ENCODE measurements at places on chromosomes 7 and 10.

DNA sequence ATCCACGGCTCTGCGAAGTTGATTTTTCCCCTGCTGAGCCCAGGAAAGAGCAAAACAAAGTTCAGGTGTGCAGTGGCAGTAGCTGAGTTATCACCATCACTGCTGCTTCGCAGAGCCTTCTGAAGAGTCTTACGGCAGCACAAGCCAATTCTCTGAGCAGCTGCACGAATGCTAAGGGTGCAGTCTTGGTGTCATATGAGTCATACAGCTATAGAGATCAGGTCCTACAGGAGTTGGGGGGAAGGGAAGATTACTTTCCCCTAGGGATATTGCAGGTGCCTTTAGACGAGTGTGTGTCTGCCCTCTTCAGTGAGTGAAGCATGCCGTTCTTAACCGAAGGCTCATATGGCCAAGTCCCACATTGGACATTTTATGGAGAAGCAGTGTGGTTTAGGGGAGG, 227.8 kb downstream of the CELF2 start:
- peak; percentile 42 for DNase-seq

DNA sequence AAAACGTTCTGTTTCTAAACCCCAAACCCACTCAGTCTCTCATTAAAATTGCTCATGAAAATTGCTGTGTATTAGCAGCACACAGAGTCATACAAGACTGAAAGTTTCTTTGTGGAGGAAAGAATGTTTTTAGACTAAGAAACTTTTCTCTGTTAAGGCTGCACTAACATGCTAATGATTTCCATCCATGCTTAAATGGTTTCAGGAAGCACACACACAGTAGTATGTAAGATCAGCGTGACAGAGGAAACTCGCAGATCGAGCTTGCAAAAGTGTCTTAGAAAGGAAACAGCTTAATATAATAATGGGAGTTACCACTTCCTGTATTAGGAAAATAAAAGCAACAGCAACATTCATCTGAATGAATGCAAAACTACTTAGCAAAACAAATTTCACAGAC, 112.7 kb downstream of the ICA1 start:
- no peak for DNase-seq

GRCh38 chr10:27838361-27838760, 92.7 kb upstream of the MKX start:
- no peak for DNase-seq

- DNase-seq, result no peak
Observed at GRCh38 chr7:29177963-29178600, 16.5 kb upstream of the CHN2 start.

DNA sequence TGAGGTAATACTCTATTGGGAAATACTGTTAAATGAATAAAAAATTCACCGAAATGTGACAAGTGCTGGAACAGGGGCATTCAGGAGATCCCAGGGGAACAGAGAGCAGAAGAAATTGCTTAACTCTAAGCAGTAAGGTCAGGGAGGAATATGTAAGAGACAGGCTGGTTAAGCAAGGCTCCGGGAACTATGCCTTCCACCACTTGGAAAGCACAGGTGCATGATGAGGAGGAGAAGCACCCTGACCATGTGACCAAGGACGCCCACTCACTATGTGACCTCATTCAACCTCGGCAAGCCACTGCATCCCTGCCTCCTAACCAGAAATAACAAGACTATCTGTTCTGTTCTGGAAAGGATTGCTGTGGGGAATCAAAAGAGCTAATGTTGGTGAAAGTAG, 218.4 kb downstream of the ELMO1 start:
- DNase-seq, result peak; percentile 55

DNA sequence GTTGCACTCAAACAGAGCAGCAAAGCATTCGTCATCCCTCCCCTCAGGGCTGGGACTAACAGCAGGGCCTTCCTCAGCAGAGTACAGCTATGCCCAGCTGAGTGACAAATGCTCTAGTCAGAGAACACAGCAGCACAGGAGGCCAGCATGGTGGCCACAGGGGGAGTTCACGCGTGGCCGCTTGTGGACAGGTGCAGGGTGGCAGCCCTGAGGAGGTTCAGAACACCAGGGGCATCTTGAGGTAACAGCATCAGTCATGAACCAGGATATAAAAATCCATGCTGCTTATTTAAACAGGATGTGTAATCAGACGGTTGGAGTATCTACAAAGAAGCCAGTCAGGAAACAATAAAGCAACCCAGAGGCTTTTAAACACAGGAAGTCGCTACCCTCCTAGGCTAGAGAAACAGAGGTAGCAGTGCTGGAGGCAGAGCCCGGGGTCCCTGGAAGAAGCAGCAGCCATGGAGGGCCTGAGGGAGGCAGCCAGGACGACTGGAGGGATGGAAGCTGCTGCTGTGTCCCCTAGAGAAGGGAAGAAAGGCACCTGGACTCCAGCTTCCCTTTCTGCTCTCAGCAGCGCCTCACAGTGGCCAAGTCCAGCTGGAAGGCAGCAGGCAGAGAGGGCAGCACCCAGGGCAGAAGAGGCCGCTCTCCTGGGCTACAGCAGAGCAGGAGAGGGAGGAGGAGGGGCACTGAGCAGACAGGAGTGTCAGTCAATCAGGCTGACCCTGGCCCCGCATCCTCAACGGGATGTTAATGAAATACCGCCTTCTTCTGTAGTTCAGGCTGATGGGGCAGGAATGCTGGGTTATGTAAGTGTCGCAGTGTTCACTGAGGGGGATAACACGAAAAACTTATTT, 70.8 kb upstream of the UCN3 start:
- no peak for DNase-seq

DNA sequence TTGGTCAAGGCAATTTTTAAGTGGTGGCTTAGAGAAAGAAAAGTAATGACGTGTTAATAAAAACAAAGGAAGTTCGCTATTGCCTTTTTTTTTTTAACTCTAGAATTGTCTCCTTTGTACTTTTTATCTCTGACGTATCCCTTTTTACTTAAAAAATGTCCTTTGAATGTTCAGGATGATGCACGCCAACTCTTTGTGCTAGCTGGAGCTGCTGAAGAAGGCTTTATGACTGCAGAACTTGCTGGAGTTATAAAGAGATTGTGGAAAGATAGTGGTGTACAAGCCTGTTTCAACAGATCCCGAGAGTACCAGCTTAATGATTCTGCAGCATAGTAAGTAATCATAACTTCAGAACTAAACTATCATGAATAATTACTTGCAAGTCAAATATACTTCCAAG, 64.4 kb downstream of the GNAI1 start:
- no peak for DNase-seq

- DNase-seq, result no peak
Observed at GRCh38 chr7:48170506-48170905, 752 bp upstream of the ABCA13 start.

DNA sequence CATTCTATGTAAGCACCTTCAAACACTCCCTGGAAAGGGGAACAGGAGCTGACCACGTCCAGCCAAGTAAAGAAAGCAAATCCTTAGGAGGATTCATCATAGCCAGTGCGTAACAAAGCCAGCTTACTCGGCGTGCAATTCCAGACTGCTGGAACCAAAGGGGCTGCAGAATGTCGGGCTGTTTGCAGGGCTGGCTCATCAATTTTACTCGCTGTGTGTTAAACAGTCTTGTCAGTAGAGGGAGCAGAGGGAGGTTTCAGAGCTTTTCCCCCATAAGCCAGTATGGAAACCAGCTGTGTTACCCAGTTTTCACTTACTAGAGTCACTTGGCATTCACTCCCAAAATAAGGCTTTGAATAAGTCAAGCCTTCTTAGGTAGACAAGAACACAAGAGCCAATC, 127.1 kb downstream of the KMT2E start:
- DNase-seq, result no peak

- DNase-seq, result peak; percentile 55
Observed at GRCh38 chr7:44087911-44088838, 5.8 kb upstream of the POLM start.

DNA sequence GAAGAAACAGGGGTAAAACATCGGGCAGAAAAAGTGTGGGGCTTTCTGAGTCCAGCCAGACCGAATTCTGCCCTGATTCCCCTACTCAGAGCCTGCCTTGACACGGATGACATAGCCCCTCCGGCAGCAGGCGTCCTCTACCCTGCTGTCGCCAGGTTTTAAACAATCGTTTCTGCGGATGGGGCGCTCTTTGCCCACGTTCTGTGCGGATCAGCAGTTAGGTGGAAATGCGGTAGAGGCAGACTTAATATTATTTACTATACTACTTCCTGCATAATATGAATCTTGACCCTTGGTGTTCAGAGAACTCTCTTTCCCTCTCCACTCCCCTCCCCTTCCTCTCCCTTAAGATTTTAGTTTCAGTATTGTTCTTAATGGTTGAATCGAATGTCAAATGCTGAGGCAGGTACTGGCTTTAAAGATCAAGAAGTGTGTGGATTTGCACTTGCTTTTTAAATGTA, 2.4 kb downstream of the GATA3 start:
- DNase-seq, result no peak

GRCh38 chr7:139711991-139712743, 65.6 kb downstream of the HIPK2 start:
- no peak for DNase-seq

DNA sequence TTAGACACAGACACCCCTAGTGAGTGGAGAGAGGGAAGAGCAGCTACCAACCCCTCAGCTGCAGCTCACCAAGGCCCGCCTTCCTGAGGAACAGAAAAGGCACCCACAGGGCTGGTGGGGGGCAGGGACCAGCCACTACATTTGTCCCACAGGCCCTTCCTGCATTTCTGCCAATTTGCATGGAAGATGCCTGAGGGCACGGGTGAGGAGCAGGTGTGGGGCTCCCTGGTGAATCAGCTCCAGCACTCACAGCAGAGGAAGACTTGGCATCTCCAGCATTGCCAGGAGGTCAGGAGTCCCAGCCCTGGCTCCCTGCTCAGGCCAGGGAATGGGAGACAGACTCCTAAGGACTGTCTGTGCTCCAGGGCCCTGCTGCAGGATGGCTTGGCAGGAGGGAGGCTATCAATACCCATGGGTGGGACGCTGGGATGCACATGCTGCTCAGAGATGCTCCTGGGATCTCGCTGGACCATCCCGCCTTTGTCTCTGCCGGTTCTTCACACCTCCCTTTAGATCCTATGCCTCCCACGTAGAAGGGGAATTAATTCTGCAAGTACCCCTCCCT, 109.7 kb downstream of the SLIT1 start:
- DNase-seq, result no peak

DNA sequence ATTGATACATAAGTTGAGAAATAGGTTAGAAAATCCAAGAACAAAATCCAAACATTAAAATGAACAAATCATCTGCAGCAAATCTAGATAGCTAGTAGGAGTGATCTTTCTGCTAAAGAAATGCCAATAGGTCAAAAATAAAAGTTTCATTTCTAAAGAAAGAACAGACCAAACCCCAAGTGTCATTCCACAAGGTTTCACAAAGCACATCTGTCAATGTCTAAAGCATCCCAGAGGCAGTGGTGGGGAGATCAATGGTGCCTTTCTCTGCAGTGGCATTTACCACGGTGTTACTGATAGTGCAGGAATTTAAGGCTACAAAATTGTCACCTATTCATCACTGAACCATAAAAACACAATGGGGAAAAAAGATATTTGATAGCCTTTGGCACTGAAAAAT, 147.9 kb downstream of the PARD3 start:
- DNase-seq, result no peak

DNA sequence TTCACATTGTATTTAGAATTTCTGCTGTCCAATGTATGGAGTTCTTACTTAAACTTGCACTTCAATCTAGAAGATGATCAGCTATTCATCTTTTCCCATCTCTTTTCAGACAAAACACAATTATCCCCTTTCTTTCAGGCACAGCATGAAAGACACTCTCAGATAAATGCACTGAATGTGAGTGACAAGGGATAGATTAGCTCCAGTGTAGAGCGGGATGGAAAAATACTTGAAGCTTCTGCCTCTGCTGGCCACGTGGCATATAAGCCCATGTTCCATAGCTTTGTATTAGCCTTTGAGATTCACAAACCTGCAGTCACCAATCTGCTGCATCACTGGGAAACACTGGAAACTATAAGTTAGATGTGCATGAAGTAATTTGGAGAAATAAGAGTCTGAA, 162.2 kb upstream of the FAM3C start:
- no peak for DNase-seq

DNA sequence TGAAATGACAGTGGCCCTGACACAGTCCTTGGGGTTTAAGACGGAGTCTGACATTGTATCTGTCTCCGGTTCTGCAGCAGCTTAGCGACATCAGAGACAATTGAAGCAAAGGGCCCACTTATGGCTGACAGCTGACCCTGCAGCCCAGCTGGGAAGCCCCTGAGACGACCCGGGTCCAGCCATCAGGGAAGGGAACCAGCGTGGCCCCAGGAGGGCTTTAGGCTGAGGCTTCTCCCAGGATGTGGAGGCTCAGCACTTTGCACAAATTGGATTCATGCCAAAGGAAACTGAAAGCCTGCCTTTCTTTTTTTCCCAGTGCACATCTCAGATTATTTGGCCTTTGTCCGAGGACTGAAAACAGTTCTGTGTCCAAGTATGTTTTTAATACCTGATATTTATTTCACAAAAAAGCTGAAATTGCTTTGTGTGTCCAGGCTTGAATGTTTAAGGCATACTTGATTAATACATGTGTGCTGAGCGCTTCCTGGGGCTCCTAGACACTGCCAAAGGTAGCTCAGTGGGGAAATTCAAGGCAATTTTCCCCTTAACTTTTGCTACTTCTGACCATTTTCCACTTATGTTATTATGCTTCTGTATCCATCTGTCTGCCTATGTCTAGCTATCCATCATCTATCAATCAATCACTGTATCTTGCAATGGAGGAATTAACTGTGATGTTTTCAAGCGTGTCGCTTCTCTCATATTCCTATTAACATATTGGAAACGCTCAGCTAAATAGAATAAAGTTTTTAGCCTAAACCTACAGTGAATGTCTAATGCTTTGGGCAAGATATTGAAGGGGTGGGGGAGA, 34.8 kb downstream of the KLF6 start:
- no peak for DNase-seq

- DNase-seq, result no peak
Observed at GRCh38 chr7:4144811-4145510, 537.1 kb upstream of the FOXK1 start.

DNA sequence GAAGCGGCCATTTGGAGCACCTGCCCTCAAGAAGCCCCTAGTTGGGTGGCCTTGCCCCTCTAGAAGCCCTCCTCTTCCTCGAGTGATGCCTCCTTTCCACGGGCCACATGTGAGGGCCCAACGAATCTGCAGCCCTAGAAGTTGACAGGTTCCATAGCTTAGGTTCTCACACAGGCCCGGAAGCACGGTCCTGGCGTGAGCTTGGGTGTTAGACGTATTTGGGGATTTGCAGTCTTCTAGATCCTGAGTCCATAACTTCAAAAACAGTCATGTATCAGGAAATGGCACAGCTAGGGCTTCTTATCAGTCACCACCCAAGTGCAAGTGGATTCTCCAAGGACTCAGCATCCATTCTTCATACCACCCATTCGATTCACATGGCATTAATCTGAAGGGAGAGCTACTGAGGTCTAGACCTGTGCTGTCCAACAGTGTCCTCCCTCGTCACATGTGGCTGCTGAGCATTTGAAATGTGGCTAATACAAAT, 477 bp upstream of the FBXW4 start:
- DNase-seq, result no peak

DNA sequence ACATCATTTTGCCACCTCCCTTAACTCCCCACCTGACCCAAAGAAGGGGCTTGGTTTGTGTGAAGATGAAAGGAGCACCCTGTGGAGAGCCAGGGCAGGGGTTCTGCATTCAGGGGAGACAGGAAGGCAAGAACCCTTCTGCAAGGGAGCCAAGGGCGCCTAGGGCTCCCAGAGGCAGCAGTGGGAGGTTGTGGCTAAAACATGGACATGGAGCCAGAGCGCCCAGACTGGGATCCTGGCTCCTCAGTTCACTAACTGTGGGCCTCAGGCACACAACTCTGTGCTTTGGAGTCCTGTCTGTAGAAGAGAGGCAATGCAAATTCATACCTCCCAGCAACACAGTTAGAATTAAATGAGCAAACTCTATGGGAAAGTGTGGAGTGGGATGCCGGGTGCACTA, 123.1 kb upstream of the MACROH2A2 start:
- no peak for DNase-seq
